GM13976 (cell line): ENCODE measurements at places on chromosomes 5 and 9.

DNA sequence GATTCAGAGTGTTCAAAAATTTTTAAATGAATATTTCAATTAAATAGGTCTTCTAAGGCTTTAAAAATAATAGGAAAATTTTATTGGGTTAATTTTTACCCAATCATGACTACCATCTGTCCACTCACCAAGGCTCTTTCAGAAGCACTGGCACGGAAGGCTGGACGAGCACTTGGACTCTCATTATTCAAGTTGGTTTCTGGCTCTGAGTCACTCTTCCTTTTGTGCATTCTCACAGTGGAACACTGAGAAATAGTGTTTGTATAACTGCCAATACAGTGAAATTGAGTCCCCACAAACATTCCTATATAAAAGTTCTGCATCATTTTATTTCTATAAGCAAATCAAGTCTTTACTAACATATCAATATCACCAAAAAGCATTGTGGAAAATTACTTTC lies 1149.0 kb downstream of the EFNA5 start:
- no peak for DNase-seq

- DNase-seq: no peak
These were observed 5.2 kb downstream of the TCF7 start for GRCh38 chr5:134119720-134120119.

- DNase-seq: no peak
These were observed 321.6 kb upstream of the ITGA1 start for GRCh38 chr5:52466113-52466512.

DNA sequence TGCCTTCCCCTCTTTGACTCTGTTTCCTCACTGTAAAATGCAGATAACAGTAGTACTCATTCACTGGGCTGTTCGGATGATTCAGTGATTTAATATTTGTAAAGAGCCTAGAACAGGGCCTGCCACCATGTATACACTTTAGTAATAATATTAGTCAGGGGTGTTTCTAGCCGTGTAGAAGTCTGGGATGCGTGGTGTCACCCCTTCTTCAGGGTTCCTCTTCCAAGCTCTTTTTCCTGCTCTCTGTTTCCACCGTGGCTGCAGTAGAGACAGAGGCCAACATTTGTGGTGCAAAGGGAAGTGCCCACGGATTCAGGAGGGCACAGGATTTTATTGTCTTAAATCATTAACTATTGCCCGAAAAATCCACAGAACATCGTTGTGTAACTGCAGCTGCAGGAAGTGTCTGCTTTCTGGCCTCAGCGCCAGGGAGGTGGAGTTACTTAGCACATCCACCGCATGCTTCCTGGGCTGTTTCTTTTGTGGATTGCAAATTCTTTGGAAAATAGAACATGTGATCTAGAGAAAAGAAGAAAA lies 61.7 kb downstream of the TRIO start:
- DNase-seq: no peak

DNA sequence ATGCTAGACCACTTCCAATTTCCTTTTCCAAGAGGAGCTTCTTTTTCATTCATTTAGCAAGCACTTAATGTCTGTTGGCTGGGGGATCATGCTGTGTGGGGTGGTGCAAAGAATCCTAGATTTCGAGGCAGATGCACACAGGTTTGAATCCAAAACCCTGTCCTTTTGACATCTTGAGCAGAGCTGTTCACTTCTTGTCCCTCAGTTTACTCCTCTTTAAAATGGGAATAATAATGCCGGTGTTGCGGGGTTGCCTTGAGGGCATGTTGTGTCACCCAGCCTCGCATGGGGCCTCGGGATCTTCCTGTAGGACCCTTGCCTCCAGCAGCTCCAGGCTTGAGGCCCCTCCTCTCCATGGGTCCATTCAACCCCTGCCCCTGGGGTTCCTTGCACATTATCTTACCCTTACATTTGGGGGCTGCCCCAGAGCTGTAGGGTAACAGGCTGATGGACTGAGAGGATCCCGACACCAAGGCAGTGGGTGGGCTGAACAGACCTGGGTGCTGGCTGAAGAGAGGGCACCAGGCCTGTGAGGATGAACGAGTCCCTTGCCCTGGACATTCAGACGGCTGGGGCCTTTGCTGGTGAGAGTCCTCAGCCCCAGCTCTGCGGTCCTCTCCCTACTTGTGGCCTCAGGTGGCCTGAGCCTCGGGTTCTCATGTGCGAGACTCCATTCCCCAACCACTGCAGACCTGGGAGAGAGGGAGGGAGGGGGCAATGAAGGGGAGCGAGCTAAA lies 145.8 kb downstream of the BARX1 start:
- DNase-seq: peak; percentile 12

DNA sequence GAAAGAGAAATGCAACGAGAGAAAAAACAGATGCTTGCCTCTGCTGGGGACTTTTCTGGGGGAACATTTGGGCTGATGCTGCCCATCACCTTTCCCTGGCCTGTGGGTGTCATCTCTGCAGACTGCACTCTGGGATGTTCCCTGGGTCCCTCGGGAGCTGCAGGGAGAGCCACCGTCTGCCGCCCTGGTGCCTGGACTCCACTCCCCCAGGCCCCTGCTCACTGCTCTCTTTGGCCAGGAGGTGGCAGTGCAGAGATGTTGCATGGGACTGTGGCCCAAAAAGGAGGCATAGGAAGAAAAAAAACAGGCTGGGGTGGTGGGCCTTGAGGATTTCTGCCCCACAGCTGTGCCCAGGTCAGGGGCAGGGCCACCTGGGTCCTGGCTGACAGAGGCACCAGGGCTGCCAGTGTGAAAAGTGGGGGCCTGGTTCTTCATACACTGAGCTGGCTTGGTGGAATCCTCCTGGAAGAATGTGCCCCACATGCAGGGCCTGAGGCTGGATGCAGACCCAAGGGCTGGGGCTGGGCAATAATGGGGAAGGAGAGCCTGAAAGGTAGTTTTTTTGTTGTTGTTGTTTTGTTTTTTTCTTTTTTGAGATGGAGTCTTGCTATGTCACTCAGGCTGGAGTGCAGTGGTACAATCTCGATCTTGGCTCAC lies 353.6 kb downstream of the SLIT3 start:
- peak; percentile 73 for DNase-seq

DNA sequence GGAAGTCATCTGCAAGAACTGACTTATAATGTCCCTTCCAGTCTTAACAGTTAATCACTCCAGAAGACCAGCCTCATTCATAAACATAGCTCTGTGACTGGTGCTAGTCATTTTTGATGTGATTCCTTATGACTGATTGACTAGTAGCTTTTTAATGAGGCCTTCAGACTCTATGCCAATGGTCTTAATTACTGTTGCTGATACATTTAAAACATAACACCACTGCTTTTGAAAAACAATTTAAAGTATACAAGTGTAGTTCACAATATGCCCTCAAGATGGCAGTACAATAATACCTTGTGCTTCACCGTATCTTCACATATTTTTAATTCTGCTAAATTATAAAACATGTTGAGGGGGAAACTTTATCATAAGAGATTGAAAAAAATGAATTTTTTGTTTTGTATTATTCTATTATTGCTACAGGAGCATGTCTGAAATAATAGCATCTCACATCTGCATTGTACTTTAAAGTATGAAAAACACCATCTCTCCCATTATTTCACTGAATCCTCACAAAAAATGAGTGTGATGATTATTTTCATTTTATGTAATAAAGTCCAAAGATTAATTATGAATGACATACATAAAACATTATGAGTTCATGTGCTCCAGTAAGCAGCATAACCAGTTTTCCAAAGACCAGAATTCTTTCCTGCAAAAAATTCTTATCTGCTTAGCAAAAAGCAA lies 55.2 kb upstream of the SHISAL2B start:
- peak; percentile 15 for DNase-seq

DNA sequence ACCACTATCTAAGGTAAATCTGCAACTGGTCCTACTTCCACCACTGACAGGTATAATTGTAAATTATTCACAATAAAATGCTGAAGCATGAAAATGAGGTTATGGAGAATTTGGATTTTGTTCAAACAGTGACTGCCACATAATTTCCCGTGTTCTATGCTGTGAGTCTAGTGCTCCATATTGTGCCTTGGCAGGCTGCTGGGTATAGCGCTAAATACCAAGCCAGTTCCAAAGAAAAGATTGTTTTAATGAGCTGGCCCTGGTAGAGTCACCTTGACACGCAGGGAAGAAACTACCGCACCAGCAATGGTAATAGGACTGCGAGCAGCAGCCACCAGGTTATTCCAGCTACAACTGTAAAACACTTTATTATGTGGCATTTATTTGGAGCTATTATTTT lies 30.4 kb downstream of the PSMB7 start:
- DNase-seq: no peak

DNA sequence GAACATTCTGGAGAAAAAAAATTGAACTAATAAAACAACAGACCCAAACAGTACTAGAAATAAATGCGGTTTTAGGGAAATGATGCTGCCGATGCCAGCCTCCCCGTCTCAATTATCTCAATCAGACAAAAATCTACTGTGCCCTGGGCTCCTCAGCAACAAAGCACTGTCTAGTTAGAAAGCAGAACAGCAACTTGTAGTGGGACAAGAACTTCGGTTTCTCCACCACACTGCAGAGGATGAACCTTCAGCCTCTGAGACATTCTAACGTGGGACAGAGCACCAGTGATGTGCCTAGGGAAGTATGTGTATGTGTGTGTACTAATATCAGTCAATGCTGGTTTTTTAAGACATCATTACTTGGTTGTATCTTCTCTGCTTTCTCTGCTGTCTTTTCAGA lies 11.1 kb upstream of the CAST start:
- DNase-seq: no peak

DNA sequence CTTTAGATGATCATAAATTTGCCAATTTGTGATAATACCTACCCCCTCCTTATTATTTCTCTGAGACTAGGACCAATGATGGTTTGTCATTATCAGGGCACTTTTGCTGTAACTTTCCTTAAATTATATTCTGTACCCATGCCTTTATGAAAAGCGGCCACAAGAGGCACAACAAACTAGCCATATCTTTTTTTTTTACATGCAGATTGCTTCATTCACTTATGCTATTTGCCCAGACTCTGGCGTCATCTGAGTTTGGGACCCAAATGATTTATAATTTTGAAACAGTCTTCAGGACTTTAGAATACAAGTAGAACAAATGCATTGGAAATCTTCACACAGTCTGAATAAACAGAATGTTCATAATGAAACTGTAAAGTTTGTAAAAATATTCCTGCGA lies 408.1 kb downstream of the MAT2B start:
- DNase-seq: no peak

- no peak for DNase-seq
These were observed 220.5 kb downstream of the SLIT3 start for GRCh38 chr5:169080448-169080911.

DNA sequence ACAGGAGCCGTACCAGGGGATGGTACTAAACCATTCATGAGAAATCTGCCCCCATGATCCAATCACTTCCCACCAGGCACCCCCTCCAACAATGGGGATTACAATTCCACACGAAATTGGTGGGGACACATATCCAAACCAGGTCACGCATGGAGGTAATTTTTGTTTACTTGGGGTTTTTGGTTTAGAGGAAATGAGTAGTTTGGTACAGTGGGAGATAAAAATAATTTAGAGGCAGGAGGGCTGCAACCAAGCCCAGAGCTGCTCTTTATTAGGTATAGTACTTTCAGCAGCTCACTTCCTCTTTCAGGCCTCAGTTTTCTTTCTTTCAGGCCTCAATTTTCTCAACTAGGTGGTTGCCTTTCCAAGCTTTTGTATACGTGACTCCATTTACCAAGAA lies 23.2 kb downstream of the PRUNE2 start:
- peak; percentile 40 for DNase-seq

GRCh38 chr9:123353984-123354591 lies 1.9 kb upstream of the CRB2 start:
- DNase-seq: peak; percentile 87

DNA sequence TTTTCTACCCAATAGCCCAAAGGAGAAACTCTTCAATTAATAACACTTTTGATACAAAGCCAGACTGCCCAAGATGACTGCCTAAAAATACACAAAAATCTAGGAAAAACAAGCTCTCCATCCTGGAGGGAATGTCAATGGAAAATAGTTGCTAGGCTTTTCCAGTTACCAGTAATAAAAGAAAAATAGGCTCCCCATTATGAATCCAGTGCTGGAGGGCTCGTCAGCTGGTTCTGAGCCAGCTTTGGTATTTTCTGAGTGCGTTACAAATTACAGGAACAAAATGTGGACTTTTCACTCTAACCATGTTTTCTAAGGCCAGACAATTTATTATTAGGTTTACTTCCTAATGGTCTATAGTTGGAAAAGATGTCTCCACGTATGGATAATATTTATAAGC lies 414.5 kb downstream of the ACTL7B start:
- no peak for DNase-seq

GRCh38 chr5:145245354-145245753 lies 589.8 kb downstream of the PRELID2 start:
- DNase-seq: no peak

- no peak for DNase-seq
These were observed 140.8 kb downstream of the PRR16 start for GRCh38 chr5:120604884-120605283.

GRCh38 chr9:130201399-130201873 lies 29.2 kb downstream of the NCS1 start:
- no peak for DNase-seq

- DNase-seq: no peak
These were observed 25.3 kb downstream of the AP3B1 start for GRCh38 chr5:78269088-78269703.

DNA sequence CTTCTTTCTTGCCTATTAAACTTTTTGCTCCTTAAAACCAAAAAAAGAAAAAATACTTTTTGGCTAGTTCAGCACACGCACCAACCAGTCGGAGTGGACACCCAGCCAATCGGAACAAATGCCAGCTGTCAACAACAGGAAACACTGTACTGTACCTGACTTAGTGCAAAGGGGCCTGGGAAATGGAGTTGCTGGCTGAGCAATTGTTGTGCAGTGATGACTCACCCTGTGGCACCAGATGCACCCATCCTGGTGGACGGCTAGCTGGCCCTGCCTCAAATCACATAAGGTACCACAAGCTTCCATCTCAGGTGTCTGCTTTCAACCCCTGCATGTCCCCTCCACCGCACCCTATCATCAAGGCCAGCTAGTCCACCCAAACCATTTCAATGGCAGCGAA lies 20.9 kb downstream of the FOXE1 start:
- DNase-seq: no peak

DNA sequence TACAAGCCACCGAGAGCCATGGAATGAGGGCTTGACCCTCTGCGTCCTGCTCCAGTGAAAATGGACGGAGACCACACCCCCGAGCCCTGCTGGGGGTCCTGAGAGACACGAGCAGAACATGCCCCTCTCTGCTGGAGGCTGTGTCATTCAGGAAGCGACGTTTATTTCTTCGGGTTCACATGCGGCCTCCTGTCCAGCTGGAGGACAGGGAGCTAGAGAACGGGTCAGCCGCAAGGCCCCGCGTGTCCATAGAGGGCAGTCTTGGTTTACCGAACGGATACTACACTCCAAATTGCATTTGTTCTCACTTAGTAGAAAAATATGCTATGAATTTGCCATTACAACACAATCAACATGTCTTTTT lies 36.1 kb downstream of the MRPL36 start:
- peak; percentile 84 for DNase-seq

GRCh38 chr5:163622799-163623198 lies 117.4 kb downstream of the MAT2B start:
- DNase-seq: no peak

DNA sequence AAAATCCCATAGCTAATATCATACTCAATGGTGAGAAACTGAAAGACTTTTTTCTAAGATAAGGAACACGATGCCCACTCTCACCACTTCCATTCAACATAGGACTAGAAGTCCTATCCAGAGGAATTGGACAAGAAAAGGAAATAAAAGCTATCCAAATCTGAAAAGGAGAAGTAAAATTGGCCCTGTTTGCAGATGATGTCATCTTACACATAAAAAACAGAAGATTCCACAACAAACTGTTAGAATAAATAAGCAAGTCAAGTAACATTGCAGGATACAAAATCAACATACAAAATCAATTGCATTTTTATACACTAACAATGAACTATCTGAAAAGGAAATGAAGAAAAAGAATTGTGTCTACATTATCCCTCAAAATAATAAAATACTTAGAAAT lies 308.0 kb downstream of the MCTP1 start:
- DNase-seq: no peak
